ENCODE measurements at places on chromosomes 2 and 18.

DNA sequence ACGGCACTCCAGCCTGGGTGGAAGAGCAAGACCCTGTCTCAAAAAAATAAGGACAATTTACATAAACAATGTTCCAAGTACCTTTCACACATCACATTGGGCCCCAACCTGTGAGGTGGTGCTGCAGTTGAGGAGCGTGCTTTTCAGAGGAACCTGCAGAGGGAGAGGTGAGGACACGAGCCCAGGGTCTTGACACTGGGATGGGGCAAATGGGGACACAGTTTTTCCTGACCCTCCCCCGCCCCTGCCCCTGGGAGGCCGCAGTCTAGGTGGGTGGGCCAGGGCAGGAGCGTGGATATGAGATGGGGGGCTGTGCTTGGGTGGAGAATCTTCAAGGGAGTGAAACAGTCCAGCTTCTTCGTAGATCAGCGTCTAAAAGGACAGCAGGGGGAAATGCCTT, 112.9 kb downstream of the SEPTIN10 start:
- DNase-seq = no peak

GRCh38 chr2:42764901-42765300, 966 bp upstream of the OXER1 start:
- no peak for DNase-seq

- DNase-seq = no peak
Measured at GRCh38 chr2:62321380-62322289, 125.7 kb downstream of the B3GNT2 start.

DNA sequence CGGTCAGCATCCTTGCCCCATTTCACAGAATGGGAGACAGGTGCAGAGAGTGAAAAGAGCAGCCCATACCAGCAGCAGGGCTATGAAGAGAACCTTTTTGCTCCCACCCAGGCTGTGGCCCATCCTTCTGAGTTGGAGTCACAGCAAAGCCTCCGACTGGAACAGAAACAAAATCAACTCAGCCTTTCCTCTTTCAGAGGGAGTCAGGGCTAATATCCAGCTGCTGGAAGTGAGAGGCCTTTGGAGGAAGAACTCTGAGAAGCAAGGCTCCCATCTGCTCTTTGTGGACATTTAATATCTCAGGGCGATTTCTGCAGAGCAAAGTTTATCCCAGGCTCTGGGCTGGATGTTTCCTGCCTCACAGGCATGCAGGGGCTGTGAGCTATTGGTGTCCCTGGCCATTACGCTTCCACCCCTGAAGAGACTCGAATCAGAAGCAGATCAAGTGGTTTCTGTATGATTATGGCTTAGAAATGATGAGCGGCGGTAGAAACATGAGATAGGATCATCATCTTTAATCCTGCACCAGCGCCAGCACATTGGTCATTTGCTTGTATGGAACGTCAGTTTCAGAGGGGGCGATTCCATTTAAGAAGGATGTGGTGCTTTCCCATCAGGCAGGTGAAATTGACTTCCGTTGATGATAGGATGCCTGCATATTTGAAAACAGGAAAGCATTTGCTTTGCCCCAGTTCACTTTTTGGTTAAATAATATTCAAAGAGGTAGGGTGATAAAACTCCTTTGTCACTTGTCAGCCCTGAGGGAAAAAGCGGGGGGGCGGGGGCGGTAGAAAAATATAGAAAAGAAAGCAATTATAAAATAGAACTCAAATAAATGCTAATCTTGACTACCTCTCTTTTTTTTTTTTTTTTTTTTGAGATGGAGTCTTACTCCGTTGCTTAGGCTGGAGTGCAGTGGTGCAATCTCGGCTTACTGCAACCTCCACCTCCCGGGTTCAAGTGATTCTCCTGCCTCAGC, 152.4 kb downstream of the LRRC30 start:
- no peak for DNase-seq

DNA sequence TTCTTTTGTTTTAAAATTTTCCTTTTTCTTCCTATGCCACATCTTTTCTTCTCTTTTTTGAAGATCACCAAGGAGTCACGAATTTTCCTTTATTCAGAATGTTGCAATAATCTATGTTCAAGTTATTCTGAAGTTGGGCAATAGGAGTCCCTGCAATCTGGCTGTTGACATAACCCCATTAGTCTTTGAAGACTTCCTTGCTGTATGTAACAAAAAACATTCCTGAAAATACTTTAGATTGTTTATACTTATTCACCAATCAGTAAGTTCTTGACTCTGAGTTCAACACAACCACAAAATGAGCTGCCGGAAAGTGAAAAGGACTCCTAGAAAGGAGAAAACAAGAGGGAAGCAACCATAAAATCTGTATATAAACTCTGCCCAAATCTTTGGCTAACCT, 62.8 kb downstream of the TMEM237 start:
- DNase-seq = no peak

GRCh38 chr2:198471291-198471690, 666.9 kb downstream of the PLCL1 start:
- DNase-seq = no peak

GRCh38 chr2:98985905-98986666, 50.1 kb upstream of the CRACDL start:
- DNase-seq = no peak

GRCh38 chr2:229096409-229097066, 174.5 kb downstream of the PID1 start:
- no peak for DNase-seq

- no peak for DNase-seq
Measured at GRCh38 chr18:68793951-68794350, 3.9 kb upstream of the CCDC102B start.

Data from stimulated activated CD4-positive, alpha-beta T cell treated with anti-CD3 and anti-CD28 coated beads, TNF-alpha, amount 100 ng/mL, for 24 hours (primary cell).